ENCODE measurements at places on chromosomes 12 and 14.

- DNase-seq = no peak
These were observed 717.8 kb upstream of the TBX3 start for GRCh38 chr12:115401761-115402160.

- no peak for DNase-seq
These were observed 87.5 kb downstream of the CALM1 start for GRCh38 chr14:90484291-90484690.

DNA sequence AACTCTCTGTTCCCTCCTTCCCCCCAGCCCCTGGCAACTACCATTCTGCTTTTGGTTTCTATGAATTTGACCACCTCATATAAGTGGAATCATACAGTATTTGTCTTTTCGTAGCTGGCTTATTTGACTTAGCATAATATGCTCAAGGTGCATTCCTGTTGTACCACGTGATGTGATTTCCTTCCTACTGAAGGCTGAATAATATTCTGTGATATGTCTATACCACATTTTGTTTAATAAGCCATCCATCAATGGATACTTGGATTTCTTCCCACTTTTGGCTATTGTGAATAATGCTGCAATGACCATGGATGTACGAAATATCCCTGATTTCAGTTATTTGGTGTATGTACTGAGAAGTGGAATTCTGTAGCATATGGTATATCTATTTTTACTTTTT lies 16.3 kb downstream of the NDUFA9 start:
- DNase-seq = no peak

DNA sequence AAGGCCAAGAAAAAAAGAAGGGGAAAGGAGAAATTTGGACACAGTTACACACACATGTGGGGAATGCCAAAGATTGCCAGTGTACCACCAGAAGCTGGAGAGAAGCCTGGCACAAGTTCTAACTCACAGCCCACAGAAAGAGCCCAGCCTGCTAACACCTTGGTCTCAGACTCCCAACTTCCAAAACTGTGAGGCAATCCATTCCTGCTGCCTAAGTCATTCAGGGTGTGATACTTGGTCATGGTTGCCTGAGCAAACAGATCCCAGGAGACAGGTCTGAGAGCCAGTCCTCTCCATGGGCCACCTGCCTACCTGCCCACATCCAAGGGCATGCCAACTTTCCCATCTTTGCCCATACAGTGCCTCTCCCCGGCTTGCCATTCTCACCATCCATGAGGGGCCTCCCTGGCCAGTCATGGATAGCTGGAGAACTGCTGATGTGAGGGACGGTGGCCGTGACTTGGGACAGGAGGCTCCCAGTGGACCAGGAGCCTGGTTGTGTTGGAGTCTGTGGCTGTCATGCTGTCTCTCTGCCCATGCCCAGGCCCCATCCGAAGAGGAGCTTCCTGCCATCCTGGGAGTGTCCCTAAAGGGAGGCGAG lies 198.0 kb upstream of the RTL1 start:
- no peak for DNase-seq
